ENCODE measurements at places on chromosomes 13 and 19. TPM values are rescaled to one million over a fixed set of nuclear protein-coding genes. Genes with fewer than 3 reads are reported as not detected.
A peak's percentile ranks its signal among the peaks of the same experiment; 100 is the strongest.

DNA sequence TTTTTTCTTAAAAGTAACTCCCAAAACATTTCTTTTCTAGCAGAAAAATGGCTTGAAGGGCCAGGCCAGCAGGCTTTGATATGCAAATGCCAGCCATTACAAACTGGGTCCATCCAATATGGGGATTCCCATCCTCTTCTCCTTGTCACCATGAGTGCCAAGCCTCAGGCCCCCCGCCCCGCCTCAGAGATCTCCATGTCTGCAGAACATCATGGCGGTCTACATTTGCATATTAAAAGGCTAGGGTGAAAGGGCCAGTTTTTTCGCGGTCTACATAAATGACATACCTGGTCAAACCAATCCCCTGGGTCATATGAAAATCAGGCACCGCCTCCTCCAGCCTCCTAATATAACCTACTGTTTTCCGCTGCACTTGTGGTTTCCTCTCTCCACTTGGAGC, 1327.6 kb downstream of the UQCRFS1 start:
- DNase-seq, result no peak

DNA sequence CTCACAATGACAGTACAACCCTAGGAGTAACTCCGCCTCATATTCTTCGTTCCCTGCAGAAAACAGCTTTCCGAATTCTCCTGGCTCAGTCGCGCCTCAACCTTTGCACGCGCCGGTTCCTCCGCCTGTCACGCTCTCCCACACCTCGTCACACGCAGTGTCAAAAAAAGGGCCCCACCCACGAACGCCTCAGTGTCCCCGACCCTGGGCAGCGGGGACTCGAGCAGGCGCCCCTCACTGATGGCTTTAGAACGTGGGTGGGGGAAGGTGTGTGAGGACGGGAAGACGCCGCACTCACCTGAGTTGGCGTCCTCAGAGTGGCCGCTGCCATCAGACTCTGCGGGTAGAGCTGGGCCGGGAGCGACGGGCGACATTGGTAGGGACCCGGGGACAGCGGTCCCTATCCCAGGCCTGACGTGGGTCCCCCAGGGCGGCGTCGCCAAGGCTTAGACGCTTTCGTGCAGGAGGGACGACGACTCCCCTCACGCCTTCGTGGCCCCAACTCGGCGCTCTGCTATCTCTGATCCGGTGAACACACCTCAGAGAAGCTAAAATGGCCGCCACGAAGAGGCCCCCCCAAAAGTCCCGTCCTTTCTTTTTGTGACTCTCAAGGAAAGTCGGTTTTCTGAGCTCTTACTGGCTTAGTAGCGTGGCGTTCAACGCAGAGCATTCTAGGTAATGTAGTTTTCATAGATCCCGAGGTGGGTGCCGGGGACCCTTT, at the start of gene ZNF154:
ZNF154 (minus strand) TSS at position 564 of the 721 bp plus-strand sequence; CDS start at position 331, 233 bp downstream.
- peak; percentile 72 for DNase-seq

- no peak for DNase-seq
These were observed 206.0 kb upstream of the PCDH17 start for GRCh38 chr13:57425531-57425930.

TTYH1 gene
- 8.8 TPM for polyA plus RNA-seq
